HepG2 (cell line): ENCODE measurements at places on chromosomes 2 and 18.

DNA sequence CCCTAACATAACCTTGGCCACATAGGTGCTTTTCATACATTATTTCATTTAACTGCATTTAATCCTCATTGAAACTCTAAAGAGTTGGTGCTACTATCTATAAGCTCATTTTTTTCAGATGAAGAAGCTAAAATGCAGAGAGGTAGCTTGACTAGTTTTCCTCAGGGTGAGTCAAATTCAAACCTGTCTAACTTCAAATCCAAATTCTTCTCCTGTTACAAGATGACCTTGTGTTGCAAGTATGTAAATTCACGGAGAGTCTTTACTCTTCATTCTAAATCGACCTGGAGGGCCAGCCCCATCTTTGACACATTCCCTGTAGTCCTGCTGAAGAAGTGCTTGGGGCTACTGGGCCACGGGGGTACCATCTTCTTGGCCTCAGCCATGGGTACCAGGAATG, 8.2 kb upstream of the SETBP1 start:
- no peak for DNase-seq

DNA sequence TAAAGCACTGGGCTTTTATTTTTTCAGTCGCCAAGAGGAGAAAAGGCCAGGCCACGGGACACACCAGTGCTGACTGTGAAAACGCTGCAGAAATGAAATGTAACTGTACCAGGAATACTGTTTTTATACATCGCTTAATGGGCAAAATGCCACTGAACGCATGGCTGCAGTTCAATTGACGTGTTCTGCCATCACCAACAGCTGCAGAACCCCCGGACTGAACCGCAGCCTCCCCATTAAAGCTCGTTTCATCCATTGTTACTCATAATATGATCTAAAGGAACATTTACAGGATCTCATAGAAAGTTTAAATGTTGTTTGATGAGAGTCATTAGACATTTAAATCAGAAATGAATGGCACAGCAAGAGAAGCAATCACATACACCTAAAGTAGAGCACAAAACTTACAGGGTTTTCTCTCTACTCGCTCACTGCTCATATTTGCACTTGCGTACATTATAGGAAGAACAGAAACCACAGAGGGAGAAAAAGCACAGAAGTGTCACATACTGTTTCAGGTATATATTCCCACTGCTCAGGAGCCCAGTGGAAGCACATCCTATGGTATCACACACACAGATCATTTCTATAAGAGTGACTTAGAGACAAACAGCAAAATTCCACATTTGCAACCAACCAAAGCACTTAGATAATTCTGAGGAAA, 35.3 kb downstream of the TCF4 start:
- no peak for DNase-seq

DNA sequence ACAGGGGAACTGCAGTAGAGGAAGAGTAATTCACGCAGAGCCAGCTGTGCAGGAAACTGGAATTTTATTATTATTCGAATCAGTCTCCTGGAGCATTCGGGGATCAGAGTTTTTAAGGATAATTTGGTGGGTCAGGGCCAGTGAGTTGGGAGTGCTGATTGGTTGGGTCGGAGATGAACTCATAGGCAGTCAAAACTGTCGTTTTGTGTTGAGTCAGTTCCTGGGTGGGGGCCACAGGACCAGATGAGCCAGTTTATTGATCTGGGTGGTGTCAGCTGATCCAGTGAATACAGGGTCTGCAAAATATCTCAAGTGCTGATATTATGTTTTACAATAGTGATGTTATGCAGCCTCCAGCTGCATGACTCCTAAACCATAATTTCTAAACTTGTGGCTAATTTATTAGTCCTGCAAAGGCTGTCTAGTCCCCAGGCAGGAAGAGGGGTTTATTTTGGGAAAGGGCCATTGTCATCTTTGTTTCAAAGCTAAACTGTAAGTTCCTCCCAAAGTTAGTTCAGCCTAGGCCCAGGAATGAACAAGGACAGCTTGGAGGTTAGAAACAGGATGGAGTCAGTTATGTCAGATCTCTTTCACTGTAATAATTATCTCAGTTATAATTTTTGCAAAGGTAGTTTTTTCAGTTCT, 67.0 kb downstream of the ASAP2 start:
- DNase-seq: no peak

DNA sequence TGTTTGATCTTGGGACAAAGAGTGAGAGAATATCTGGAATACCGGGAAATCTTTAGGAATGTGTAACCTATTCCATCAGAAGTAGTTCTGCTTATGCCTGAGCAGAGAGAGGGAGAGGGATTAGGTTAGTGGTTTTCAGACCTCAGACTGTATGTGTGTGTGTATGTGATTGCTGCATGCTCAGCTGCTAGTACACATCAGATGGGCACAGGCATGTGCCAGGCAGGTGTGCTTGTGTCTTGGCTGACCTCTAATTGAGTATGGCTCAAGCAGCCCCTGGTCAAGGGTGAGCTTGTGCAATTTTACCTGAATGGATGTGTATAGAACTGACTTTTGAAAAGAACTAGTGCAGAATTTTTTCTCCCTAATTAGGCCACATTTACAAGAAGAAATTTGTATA, 91.2 kb downstream of the INSIG2 start:
- DNase-seq: no peak
